BJ (cell line): ENCODE measurements at places on chromosomes 13 and 19.

GRCh38 chr13:112605531-112605990 is 17.6 kb upstream of the TUBGCP3 start:
- no peak for DNase-seq

- peak; percentile 8 for DNase-seq
Measured at GRCh38 chr13:78102121-78102677, 183.6 kb upstream of the EDNRB start.

- no peak for DNase-seq
Measured at GRCh38 chr19:3310280-3310679, 56.1 kb upstream of the NFIC start.

GRCh38 chr19:41691268-41691970 is 3.3 kb upstream of the CEACAM7 start:
- DNase-seq: no peak

GRCh38 chr13:33797622-33798021 is 20.3 kb upstream of the RFC3 start:
- no peak for DNase-seq

GRCh38 chr13:35909837-35910540 is 221.2 kb downstream of the DCLK1 start:
- DNase-seq: no peak

DNA sequence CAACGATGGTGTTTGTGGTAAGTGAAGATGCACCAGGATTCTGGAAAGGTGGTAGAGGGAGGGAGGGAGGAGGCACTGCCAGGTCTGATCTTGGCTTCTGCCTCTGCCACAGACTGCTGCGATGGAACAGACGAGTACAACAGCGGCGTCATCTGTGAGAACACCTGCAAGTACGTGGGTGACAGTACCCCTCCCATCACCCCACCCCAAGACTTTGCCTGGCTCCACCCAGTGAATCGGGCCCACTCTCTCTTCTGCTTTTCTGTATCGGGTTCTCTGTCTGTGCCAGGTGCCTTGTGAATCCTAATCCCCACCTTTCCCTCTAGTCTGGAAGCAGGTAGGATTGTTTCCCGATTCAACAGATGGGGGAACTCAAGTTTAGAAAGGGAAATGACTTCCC is 2.5 kb downstream of the PRKCSH start:
- DNase-seq: no peak

- no peak for DNase-seq
Measured at GRCh38 chr13:23560571-23561089, 9.6 kb upstream of the TNFRSF19 start.

- DNase-seq: no peak
Measured at GRCh38 chr13:94799299-94799698, 87.0 kb upstream of the SOX21 start.

- DNase-seq: no peak
Measured at GRCh38 chr13:113348591-113348990, 15.3 kb downstream of the GRTP1 start.

- no peak for DNase-seq
Measured at GRCh38 chr13:43072394-43072793, 49.0 kb downstream of the DNAJC15 start.

- DNase-seq: no peak
Measured at GRCh38 chr13:105948143-105948542, 587.3 kb downstream of the EFNB2 start.

DNA sequence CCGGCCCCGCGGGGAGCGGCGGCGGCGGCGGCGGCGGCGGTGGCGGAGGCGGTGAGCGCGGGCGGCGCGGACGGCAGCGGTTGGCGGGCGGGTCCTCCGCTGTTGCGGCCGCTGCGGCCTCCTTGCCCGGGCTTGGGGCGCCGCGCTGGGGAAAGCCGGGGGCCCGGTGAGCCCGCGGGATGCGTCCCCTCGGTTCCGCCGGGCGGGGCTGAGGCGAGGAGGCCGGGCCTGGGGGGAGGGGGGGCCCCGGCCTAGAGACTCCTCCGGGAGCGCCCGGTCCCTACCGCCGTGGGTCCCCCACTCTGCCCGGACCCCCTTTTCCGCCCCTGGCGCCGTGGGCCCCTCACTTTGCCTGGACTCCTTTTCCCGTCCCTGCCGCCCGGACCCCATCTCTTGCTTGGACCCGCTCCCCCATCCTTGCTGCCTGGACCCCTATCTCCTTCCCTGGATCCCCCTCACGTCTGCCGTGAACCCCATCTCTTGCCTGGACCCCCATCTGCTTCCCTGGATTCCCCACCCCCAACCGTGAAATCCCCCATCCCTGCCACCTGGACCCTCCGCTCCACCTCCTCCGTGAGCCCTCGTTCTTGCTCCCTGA is 28.6 kb upstream of the NDUFS7 start:
- no peak for DNase-seq

- DNase-seq: no peak
Measured at GRCh38 chr19:49456326-49456725, 3.3 kb downstream of the ALDH16A1 start.
